ENCODE measurements at places on chromosomes 1 and 21.
A peak's percentile ranks its signal among the peaks of the same experiment; 100 is the strongest.

GRCh38 chr21:39125752-39126485, 57.3 kb downstream of the PSMG1 start:
- ATAC-seq = peak; percentile 99

DNA sequence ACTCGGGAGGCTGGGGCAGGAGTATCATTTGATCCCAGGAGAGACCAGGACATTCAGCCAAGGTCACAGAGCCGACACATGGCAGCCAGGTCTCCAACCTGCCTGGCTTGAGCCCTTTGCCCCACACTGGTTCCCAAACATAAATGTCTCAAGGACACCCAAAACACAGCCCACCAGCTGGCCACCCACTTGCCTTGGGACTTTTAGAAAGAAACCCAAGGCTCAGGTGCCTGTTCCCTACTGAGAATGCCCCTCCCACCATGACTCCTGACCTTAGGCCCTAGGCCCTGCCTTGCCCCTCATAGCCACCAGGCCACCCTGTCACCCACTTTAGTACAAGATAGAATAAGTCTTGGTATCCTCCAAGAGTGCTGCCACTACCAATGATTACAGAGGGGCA, 41.9 kb upstream of the LRP8 start:
- no peak for ATAC-seq

- ATAC-seq = no peak
These were observed 10.8 kb upstream of the HMGCL start for GRCh38 chr1:23836037-23836436.

- ATAC-seq = peak; percentile 54
These were observed 338.5 kb downstream of the KCTD3 start for GRCh38 chr1:215905493-215906115.

- ATAC-seq = no peak
These were observed 1.2 kb downstream of the ABCB10 start for GRCh38 chr1:229557200-229557850.

GRCh38 chr1:31652891-31653499, 8.3 kb upstream of the PEF1 start:
- no peak for ATAC-seq

DNA sequence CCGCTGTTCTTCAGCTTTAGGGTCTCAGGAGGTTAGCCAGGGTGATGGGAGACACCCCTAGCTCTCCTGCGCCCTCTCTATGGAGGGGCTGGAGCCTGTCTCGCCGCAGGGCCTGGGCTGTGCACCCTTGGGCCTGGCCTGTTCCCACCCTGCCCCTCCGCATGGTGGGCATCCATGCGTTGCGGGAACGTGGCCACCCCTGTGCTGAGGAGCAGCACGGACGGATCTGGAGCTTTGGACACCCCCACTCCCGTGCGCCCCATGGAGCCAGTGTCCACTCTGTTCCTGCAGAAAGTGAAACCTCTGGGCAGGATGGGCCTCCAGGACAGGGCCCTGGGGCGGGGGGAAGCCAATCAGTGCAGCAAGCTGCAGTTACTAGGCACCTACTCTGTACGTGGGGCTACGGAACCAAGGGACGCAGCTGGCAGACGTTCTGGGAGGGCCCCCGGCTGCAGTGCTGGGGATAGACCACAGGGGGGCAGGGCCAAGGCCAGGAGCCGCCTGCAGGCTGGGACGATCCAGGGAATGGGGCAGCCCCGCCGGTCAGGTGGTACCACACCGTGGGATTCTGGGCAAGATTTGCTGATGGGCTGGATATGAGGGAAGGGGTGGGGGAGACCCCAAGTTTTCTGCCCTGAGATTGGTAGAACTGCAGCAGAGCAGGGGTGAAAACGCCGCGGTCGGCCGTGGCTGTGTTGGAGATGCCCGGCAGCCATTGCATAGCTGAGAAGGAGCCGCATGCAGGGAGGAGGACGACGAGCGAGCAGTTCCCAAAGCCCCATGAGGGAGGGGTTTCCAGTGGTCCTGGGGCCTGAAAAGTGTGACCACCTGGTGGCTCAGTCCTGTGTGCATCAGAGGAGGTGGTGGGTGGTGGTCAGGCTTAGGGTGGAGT, 43.3 kb downstream of the TP73 start:
- peak; percentile 90 for ATAC-seq

GRCh38 chr1:47449822-47450552, 12.1 kb downstream of the FOXD2 start:
- peak; percentile 78 for ATAC-seq

DNA sequence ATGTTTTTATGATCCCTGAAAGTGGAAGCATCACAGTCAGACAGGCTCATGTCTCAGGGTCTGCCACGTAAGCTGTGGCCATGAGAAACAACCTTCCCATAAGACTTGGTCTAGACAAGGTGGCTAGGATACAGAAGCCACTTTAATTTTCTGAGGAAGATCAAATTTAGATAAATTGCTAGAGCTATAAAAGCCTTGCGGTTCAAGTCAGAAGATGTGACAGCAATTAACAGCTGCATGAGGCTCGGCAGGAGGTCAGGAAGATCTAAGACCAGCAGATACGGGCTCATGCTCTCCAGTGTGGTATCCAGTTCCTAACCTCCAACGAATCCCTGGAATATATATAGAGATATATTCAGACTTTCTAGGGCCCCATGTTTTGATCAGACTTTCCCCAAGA, 577.1 kb downstream of the PLPP3 start:
- ATAC-seq = no peak

- no peak for ATAC-seq
These were observed 4.2 kb downstream of the HHAT start for GRCh38 chr1:210332719-210333398.

GRCh38 chr1:18575620-18576019, 55.0 kb upstream of the PAX7 start:
- peak; percentile 79 for ATAC-seq

- no peak for ATAC-seq
These were observed 102.7 kb downstream of the RNF220 start for GRCh38 chr1:44507490-44508396.

- no peak for ATAC-seq
These were observed 2.7 kb downstream of the ZBTB7B start for GRCh38 chr1:155005076-155006011.

DNA sequence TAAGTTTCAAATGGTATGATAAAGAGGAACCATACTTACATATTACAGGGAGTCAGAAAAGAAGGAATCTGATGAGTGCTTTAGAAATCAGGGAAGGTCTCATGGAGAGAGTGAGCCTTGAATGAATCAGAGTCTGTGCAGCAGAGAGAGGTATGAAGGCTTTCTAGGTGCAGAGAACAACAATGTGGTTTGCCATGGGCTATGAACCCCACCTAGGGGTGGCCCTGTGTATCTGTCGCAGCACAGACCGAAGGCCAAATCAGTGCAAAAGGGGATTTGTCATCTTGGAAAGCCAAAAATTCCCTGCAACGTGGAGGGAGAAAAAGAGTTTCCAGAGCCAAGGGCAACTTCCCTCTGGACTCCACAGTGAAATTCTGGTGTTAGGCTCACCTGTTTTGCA, 3.5 kb downstream of the PAPPA2 start:
- ATAC-seq = no peak

GRCh38 chr1:4306559-4307467, 347.6 kb upstream of the AJAP1 start:
- ATAC-seq = no peak

- no peak for ATAC-seq
These were observed 20.8 kb upstream of the ECE1 start for GRCh38 chr1:21311016-21311415.

GRCh38 chr1:82515650-82516049, 714.9 kb downstream of the ADGRL2 start:
- no peak for ATAC-seq

GRCh38 chr1:10456661-10457060, 6.8 kb downstream of the CORT start:
- peak; percentile 47 for ATAC-seq

GRCh38 chr1:176858433-176858916, 306.0 kb downstream of the ASTN1 start:
- no peak for ATAC-seq

DNA sequence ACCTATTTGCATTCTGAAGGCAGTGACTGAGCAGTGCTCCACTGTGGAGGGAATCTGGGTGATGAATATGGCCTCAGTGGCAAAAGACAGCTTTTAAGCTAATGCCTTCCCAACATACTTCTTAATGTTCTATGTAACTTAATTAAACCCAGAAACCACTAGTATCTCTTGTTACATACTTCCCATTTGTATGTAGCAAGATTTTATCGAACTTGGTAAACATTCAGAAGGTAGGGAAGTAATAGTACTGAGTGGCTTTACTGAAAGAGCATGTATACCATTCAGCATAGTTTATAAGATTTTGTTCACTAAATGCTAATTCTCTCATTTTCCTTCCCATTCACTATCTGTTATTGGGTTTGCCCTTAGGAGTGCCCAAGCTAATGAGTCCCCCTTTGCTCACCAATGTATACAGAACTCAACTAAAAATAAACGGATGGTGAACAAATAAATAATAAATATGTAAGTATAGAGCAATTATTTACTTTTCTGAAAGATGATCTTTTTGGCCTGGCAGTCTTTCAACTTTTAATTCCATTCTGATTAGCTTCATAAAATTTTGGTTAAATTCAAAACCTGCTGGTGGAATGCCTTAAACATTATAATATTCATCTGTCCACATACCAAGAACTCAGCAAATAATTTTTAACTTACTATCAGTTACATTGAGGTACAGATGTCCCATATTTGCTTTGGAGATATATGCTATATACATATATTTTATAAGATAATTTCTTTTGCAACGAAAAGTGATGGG, 204.4 kb downstream of the APP start:
- ATAC-seq = peak; percentile 10

DNA sequence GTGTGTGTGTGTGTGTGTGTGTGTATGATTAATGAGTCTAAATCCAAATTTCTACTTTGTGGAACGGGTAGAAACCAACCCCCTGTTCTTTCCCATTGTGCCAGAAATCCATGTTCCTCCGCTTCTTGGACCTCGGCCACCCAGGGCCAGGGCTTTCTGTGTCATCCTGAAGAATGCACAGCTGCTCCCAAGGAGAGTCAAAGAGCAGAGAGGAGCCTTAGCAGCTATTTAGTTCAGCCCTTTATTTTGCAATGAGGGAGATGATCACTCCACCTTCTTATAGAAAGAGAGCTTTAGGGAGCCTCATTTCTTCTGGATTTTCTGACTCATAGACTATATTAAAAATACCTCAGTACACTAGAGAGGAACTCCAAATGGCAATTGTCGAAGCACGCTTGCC, 489.3 kb upstream of the VAMP3 start:
- ATAC-seq = peak; percentile 74

DNA sequence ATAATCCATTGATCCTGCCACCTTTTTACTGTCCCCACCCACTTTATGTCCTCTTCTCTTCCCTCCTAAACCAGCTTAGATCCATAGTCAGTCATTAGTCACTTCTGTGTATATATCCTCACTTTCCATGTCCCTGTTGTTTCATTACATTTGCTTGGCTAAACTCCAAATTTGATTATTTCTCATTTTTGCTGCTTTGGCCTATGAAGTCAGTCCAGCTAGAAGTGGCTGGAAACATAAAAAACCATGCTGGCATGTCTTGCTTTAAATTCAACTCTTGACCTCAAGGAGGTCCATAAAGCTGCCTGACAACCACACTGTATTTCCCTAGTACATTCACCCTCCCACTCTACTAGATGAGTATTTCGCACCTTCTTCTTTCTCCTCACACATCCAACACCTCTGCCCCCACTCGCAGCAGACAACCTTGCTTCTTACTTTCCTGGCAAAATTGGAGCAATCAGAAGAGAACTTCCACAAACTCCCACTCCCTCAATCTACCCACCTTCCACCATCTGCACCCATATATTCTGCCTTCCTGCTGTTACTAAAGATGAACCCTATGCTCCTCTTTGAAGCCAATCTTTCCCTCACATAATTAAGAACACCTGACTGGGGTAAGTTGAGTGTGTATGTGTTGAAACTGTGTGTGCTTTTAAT, 72.1 kb downstream of the ZNF648 start:
- ATAC-seq = no peak

GRCh38 chr1:244599937-244600350, 53.0 kb upstream of the DESI2 start:
- peak; percentile 96 for ATAC-seq

DNA sequence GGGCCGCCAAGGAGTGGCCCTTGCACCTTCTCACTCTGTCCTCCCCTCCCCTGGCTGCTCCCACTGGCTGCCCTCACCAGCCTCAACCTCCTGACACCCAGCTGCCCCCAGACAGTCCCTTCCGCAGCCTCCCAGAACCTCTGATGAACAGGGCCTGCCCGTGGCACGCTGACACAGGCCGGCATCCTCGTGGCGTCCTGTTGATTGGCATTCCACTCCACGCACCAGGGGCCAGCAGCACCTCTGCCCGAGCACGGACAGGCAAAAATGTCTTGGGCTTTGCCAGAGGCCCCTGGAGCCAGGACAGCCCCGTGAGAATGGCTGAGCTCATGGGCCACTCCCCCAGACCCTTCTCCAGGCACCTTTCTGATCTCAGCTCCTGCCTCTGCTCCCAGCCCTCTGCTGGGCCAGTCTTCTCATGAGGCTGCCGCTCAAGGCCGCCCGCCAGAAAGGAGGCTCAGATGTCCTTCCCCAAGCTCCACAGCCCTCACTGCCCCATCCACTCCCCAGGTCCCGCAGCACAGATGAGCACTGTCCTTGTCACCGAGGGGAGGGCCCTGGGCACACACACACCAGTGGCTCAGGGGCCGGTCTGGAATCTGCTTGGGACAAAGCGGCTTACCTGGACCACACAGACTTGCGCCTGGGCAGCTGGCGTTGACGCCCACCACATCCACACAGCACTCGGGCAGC, 15.8 kb upstream of the RNF223 start:
- no peak for ATAC-seq

- ATAC-seq = no peak
These were observed 154.3 kb downstream of the GLUL start for GRCh38 chr1:182237329-182237728.

- ATAC-seq = peak; percentile 35
These were observed 48.8 kb downstream of the ATP5PO start for GRCh38 chr21:33866826-33867225.

GRCh38 chr1:115184951-115185331, 95.6 kb upstream of the TSPAN2 start:
- peak; percentile 31 for ATAC-seq

DNA sequence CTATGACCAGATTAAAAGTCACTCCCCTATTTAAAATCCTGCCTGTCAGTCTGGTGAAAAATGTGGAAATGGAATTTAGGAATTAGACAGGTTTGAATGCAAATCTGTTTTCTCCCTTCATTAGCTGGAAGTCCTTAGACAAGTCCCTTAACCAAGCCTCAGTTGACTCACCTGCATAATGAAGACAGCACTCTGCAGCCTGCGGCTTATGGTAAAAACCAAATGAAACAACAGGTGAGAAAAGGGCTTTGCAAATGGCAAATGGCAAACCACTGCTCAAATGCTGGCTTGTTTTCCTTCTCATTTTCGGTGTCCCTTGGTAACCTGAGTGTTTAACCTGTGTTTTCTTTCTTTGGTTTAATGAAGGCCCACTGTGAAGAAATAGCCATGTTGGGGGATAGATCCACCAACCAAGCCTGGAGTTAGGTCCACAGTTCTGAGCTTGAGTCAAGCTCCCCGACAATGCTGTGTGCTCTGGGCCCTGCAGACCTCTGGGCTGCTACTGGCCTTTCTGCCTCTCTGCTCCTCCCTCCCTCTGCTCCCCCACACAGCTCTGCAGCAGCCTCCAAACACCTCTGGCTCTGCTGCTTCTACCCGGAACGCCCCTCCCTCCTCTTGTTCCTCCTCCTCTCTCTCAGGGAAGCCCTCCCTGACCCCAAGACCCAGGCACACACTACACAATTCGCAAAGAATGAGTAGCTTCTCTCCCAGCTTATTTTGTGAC, 641.8 kb downstream of the MATN1 start:
- no peak for ATAC-seq

Data from SK-N-SH treated with all-trans-retinoic acid at 6 μM for 48 hours (cell line).